ENCODE measurements at places on chromosomes 3 and 15. TPM values are rescaled to one million over a fixed set of nuclear protein-coding genes. Genes with fewer than 3 reads are reported as not detected.
A peak's percentile ranks its signal among the peaks of the same experiment; 100 is the strongest.

DNA sequence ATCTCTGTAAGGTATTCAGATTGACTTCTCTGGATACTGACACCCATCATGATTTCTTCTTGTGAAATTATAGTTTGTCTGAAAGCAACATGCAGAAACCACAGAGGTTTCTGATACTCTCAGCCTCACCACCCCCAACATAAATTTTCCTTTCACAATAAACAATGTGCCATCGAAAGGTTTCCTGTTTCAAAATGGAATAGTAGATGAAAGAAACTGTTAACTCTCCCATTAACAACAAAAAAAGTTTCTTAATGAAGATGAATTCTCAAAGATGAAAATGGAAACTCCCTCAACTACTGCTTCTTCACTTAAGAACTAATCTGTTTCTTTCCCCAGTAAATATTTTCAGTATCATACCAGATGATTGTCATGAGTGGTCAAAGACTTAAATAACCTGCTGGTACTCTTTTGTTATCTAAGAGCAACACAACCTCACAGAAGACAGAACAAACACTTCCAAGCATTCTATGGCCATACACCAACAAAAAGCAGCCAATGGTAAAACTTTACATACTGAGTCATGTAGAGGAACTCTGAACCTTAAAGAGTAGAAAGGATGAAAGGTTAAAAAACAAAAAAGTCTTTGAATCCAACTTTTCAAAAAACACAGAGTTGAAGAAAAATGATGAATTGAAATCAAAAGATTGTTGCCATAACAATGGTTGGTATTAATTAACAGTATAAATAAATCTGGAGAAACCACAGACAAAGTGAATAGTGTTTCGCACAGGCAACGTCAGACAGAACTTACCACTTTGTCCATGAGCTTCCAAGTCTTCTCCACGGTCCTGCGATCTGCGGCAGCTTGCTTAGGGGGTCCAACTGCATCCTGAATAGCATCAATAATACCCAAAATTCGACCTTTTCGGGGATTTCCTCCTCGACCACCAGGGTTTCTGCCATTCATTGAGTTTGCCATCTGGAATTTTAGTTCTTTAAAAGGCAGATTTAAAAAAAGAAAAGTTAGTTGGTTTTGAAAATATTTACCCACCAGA is 1.9 kb downstream of the CBLB start:
- DNase-seq = no peak

DNA sequence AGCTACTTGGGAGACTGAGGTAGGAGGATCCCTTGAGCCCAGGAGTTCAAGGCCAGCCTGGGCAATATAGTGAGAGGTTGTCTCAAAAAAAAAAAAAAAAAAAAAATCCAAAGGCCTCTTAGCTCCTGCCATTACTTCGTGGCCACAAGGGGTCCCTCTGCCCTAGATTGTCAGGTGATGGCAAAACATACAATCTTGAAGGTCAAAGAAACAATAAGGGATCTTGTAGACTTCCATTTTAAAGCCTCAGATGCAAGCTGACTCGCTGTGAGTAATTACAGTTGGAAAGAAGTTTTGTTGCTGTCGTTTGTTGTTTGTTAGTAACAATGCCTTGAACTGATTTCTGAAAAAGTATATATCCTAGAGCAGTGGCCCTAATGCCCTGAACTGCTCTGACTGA is 55.9 kb upstream of the PLCL2 start:
- DNase-seq = no peak

DNA sequence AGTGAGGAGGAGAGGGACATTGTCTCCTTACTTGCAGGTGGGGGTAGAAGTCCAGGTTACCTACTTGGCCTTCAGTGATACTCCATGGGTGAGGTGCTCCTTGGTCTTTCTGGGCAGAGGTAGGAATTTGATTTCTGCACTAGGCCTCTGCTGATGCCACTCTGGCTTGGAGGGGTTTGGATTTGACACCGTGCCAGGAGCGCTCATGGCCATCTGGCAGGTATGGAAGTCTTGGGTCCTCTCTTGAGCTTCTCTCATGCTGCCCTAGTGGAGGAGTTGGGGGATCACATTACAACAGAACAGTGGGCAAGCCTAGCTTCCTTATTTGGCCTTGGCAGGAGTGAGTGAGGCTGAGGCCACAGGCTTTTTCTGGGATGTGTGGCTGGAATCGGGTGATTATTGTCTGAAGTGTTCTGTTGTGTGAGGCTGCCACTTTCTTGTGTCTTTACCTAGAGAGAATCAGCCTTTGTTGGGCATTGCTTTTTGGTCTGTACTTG is 525.0 kb downstream of the GABRG3 start:
- no peak for DNase-seq

GRCh38 chr15:67241132-67241855 is 13.2 kb downstream of the AAGAB start:
- no peak for DNase-seq

DNA sequence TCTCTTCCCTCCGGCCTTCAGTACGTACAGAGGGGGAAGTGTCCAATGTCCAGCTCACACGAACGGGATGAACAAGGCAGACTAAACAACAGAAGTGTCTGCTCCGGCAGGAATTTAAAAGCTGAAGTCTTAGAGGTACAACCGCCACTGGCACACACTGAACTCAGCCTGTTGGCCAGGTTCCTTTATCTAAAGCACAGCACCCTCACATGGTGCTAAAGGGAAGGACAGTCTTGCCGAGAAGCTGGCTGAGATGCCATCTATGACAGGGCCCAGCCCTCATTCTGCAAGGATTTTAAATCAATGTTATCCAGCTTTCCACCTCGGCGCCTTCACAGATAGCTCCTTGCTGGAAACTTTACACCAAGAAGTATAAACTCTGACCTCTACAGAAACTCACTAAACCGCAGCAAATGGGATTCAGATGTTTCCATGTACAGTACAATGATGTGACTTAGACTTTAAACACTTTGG is 2.8 kb downstream of the ADAMTS17 start:
- peak; percentile 62 for DNase-seq

GRCh38 chr3:98811048-98811447 is 47.9 kb downstream of the ST3GAL6 start:
- DNase-seq = no peak

GRCh38 chr3:69868841-69869420 is 129.7 kb downstream of the MITF start:
- no peak for DNase-seq

DNA sequence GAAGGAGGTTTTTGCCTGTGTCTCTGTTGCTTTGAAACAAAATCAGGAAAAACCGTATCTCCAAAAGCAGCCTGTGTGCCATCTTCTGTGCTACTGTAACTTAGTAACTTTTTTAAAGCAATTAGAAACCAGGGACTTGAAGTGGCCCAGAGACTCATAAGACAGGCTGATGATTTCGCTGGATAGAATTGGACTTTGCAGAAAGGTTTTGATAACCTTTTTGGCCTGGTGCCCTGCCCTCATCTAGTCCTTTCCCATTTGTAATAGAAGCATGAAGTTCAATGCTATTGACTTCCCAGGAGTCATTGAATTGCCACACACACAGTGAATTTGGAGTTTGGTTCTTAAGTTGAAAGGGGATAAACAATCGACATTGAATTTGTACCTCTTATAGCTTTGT is 157.2 kb downstream of the PTPRG start:
- no peak for DNase-seq

- DNase-seq = no peak
Measured at GRCh38 chr3:4426782-4427344, 40.2 kb downstream of the SUMF1 start.

DNA sequence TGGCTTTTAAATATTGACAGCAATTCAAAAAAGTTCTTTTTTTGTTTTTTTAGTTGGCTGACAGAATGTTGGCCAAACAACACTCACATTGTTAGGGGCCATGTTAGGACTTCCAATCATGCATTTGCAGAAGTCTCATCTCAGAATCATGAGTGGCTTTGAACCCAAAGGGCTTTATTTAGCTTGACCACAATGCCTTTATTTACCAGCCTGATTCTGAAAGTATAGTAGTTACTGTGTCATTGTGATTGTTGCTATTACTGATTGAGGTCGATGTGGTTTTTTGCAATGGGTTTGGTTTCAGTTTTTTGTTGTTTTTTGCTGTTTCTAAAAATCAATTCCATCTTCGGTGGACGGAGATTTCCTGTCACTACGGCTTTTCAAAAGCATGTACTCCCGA is 7.2 kb downstream of the GLDN start:
- no peak for DNase-seq

DNA sequence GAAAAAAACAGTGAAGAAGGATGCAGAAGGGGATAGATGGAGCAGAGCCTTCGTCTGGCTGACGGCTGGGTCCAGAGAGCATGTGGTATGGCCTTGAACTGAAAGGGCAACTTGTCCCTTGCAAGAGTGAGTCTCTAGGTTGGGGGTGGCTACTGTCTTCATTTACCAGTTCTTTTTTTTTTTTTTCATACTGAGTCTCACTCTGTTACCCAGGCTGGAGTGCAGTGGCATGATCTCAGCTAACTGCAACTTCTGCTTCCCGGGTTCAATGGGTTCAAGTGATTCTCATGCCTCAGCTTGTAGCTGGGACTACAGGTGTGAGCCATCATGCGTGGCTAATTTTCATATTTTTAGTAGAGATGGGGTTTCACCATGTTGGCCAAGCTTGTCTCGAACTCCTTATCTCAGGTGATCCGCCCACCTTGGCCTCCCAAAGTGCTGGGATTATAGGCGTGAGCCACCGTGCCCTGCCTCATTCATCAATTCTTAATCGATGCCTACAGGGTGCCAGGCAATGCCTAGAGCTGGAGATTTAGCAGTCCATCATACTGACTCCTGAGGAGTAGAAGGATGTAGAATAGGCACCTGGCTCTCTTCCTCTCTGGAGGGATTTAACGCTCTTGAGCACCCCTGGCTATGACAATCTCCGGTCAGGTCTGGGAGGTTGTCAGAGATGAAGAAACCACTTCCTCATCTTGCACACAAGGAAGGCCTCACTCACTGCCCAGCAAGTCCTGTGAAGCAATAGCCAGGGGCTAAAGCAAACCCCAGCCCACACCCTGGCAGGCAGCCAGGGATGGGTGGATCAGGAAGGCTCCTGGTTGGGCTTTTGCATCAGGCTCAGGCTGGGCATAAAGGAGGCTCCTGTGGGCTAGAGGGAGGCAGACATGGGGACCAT is at the start of gene CAMP:
TSS of gene CAMP (plus strand) at position 880 of the 898 bp plus-strand sequence. CDS start at position 897, 17 bp downstream.
- DNase-seq = peak; percentile 81

GRCh38 chr3:45554006-45554666 is 40.4 kb upstream of the LIMD1 start:
- DNase-seq = peak; percentile 51

DNA sequence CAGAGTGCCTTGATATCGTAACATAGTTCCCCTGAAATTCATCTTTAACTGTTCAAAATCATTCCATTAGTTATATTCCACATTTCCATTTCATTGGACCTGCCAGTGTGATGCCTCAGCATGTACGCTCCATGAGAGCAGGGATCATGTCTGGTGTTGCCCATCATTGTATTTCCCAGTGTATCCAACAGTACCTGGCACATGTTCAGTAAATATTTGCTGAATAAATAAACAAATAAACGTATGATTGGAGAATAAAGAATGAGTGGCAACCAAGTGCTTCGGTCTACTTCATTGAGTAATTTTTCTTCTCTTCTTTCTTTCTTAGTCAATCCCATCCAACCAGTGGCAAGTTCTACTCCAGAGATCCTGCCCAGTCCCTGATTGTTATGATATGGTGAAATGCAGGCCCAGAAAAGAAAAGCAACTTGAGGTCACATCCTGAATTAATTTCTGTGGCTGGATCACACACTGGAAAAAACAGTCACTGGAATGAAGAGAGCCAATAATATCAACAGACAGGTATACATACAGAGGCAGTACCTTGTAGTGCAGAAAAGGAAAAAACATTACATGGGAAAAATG is 101.2 kb downstream of the PLCH1 start:
- DNase-seq = no peak

DNA sequence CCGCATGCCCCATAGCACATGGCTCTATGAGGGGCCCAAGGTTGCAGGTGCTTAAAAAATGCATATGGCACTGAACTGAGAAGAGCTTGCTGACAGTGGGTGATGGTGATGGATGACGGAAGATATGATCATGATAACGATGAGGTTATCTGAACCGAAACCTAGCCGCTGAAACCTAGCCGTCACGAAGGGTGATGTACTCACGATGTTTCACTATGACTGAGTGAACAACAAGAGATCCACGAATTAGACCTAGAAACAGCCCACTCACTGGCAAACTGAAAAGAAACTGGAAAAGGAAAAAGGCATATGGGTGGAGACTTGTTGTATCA is 57.6 kb upstream of the BCL6 start:
- DNase-seq = no peak

DNA sequence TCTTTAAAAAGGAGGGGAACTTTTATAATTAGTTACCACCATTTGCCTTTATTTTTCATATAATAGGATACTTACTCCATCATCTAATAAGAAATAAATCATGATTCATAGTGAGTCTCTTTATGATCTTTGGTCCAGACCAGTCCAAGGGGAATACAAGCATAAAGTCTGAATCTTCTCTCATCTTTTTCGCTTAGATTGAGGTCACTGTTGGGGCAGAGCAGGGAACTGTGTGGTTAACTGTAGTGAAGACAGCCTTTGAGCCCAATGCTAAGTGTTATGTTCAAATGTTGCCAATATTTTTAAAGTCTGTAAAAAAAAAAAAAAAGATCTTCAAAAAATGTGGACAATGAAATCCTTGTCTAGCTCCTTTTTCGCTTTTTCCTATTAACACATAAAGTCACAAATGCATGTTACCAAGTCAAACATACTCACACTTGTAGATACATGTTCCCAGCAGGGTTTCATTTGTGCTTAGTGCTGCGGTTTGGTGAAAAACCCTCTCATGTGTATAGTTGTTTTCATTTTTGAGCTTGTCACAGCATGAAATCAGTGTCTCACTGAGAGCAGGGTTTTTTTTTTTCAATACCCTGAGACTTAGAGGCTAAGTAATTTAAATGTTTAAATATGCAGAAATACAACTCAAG is 72.1 kb downstream of the EPHA3 start:
- DNase-seq = no peak

GRCh38 chr15:49331442-49331841 is 91.6 kb upstream of the FGF7 start:
- no peak for DNase-seq

ITPKA gene
- total RNA-seq = 1.6 TPM

SRGAP3 gene
- 2.5 TPM for total RNA-seq

ITIH1 gene
- total RNA-seq = not detected

APBA2 gene
- 0.73 TPM for total RNA-seq

P2RY1 gene
- total RNA-seq = 2.8 TPM

CCRL2 gene
- 2.1 TPM for total RNA-seq

PLA1A gene
- 1.5 TPM for total RNA-seq

DPPA2 gene
- total RNA-seq = not detected

CDHR4 gene
- total RNA-seq = 0.24 TPM

LRRC31 gene
- not detected for total RNA-seq
